Activated naive CD4-positive, alpha-beta T cell treated with anti-CD3 and anti-CD28 coated beads, Interleukin-2, amount 10 ng/mL, durations not matched to agents 7 days and 5 days (primary cell): ENCODE measurements at places on chromosomes 13 and 19.

DNA sequence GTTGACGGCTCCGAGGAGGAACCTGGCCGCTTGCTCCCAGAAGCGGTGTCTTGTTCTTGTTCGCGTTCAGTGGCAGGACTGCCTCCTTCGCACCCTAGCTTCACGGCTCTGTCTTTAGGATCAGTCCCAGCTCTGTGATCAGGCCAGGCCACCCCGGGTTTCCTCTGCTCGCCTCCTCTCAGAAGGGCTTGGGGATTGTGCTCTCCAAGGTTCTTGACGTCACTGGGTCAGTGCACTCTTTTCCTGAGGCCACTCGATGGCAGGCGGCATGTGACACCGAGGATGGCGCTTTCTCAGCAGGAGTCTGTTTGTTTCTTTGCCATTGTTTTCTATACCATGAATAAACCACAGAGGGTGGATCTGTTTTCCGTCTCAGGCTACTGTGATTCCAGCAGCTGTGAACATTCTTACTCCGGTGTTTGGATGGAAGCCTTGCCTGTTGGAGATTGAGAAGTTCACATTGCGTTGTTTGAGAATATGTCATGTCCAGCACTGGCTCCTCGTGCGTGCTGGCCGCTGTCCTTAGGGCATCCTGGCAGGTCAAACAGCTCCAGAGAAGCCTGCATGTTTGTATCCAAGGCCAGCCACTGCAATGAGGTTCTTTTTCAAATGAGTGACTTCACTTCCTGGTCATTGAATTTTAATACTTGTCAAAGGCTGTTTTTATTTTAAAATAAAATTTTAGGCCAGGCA lies 44.5 kb downstream of the SLC7A9 start:
- DNase-seq = no peak

- no peak for DNase-seq
Observed at GRCh38 chr13:66703597-66703996, 526.5 kb downstream of the PCDH9 start.

GRCh38 chr19:861756-862580 lies 2.5 kb downstream of the CFD start:
- DNase-seq = peak; percentile 81

DNA sequence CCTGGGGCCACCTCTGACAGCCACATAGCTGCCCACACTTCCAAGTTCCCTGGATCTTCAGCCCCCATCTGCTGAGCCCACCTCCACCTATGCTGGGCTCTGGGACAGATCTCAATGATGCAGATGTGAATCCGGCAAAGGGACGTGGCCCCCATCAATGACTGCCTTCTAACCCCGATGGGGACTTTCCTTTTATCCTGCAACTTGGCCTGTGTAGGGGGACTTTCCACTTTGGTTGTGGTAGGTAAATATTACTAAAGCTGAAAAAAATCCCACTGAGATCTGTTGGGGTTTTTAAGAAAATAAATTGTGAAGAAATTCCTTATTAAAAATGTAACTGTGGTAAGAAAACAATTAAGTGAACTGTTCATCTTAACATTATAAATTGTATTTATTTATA lies 20.8 kb upstream of the ASPDH start:
- no peak for DNase-seq

DNA sequence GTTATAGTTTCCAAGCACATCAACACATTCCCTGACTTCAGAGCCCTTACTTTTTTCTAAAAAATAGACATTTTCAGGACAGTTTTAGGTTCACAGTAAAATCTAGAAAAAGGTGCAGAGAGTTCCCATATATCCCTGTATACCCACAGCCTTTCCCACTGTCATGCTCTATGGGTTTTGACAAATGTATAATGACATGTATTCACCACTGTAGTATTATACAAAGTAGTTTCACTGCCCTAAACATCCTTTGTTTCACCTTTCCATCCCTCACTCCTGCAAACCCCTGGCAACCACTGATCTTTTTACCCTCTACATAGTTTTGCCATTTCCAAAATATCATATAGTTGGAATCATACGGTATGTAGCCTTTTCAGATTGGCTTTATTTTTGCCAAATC lies 15.6 kb downstream of the NAA16 start:
- DNase-seq = no peak
